ENCODE measurements at places on chromosomes 12 and 14.

- no peak for DNase-seq
Measured at GRCh38 chr14:36224176-36224575, 47.7 kb upstream of the PTCSC3 start.

DNA sequence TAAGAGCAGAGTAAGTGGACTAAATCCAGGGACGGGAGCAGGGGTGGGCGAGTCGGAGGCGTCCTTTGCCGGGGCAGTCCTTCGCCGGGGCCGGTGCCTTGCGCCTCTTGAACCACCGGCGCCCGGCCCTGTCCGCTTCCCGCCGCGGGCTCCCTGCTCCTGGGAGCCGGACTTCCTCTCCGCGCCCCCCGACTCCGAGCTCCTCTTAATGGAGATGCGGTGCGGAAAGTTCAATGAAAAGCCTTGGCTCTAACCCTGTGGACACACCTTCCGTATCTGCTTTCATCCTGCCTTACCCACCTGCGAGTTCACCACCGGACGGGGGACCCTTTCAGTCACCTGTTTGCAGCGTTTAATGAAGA lies 412 bp downstream of the FGFR1OP2 start:
- no peak for DNase-seq

DNA sequence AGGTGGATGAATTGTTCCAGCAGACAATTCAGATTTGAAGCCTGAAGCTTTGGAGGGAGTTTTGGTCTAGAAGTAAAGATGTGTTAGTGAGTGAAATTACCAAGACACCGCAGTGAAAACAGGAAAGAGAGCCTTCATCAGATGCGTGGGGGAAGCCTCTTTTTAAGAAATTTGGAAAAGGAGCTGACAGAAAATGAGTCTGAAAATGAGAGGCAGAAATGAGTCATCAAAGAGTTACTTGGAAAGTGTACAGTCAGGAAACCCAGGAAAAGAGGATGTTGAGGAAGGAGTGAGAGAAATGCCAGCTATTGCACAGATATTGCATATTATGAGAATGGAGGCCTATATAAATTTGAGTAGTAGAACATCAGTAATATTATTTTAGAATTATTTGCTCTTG lies 520.7 kb downstream of the NRXN3 start:
- peak; percentile 45 for DNase-seq

DNA sequence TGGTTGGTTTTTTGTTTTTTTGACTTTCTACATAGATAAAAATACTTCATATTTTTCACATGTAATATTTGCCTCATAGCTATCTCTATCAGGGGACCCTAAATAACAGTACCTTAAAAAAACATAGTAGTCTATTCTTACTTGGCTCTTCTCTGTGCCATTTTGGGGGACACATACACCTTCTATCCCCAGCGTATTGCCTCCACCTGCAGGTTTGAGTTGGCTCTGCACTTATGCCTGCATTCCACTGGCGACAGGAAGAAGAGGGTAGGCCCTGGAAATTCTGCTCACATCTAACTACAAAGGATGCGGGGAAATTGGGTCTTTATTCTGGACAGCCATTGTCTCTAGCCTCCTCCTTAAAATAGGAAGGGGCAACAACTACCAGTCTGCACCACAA lies 13.8 kb upstream of the IFI27L2 start:
- DNase-seq = no peak

- peak; percentile 24 for DNase-seq
Measured at GRCh38 chr12:72274931-72275330, 2.8 kb downstream of the TRHDE start.

DNA sequence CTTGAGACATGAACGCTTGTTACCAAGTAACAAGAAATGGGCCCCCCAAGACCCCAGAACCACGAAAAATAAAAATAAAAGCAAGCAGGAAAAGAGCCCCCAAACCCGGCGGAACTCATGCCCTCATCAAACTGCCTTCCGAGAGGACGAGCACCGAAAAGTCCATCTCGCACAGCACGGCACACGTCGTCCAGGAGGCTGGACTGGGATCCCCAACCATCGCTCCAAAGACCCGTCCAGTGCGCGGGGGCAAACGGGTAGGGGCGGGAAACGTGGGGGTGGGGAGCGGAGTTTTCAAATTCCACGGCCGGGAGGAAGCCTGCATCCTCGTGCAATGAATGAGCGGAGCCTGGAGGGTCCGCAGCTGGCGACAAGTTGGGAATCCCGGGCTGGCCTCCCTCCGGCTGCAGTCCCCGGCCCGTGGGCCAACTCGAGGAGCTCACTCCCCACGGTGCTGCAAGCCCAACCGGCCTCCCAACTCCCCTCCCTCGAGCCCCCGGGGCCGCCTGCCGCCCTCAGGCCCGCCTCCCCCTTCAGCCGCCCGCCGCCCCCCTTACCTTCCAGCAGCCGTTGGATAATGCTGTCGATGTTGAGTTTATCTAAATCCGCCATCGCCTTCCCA lies 484 bp downstream of the PPP1CC start:
- DNase-seq = no peak

DNA sequence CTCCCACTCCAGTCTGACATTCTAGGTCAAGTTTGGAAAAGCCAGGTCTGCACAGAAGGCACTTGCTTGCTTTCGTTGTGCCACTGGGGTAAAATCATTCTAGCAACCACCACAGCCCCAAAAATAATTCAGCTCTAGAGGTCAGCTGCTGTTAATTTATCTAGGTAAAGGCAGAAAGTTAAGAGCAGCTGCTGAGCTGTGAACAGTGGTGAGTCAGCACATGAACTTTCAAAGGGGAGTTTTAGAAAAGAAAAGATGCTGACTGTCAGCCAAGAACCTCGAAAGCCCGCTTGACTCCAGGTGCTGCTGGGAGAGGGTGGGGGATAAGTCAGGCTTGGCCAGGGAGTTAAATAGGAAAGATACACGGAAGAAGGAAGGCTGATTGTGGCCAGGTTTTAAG lies 12.7 kb downstream of the CCDC197 start:
- peak; percentile 64 for DNase-seq

- no peak for DNase-seq
Measured at GRCh38 chr14:76595266-76595665, 166.0 kb upstream of the VASH1 start.

DNA sequence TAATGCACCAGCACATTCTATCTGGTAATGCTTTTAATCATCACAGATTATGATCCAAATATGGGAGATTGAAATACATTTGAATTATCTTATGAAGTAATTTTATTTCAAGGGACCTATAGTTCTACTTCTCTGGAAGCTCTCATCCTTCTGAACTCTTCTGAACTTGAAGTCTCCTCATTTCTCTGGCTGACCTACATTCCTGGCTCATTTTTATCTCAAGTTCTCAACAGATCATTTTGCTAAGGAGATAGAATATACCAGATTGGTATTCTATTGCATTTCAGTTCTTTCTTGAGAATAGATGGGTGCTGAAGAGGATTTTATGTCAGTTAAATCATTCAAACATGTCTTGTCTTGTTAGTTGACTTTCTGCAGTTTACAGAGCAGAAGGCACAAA lies 7.9 kb downstream of the HMGA2 start:
- peak; percentile 52 for DNase-seq

GRCh38 chr14:85295318-85295717 lies 234.6 kb upstream of the FLRT2 start:
- no peak for DNase-seq

DNA sequence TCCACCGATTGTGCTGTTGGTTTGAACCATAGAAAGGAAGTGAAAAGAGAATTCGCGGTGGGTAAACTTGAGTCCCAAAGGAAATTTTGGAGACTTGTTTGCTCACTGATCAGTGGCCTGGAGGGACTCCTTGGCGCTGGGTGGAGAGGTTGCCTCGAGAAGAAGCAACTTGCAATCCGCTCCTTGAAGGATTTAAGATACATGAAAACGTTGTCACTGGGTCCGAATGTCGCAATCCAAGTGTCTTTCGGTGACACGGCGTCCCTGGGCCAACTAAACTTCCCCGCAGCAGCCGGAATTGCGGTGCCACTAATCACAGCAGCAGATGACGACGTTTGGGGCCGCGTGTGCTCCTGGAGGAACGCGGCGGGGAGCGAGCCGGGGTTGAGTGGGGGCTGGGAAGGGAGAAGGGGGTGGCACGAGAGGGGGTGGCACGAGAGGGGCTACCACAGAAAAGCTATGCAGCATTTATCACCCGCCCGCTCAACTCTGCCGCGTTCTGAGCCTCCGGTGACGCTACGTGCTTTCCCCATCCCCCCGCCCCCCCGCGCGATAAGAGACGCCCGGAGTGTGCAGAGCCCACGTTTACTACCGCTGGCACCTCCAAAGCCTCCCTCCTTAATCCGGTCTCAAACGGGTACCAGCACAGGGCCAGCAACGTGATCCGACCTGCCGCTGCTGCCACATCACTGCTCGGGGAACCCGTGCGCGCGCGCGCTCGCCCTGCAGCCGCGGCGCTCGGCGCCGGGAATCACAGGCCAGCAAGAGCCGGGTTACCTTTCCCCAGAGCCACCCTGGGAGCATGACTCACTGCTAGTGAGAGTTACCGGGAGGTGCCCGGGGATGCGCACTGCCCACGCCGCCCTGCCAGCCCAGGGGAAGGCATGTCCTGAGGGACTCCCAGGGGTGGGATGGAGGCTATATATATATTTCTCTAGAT lies 833 bp upstream of the BHLHE41 start:
- DNase-seq = peak; percentile 63

GRCh38 chr12:89160716-89161123 lies 191.6 kb downstream of the DUSP6 start:
- peak; percentile 85 for DNase-seq

- no peak for DNase-seq
Measured at GRCh38 chr12:7634561-7634960, 31.1 kb downstream of the APOBEC1 start.

- peak; percentile 34 for DNase-seq
Measured at GRCh38 chr12:69484428-69484827, 14.2 kb downstream of the FRS2 start.

GRCh38 chr12:44771485-44772021 lies 104.6 kb downstream of the NELL2 start:
- DNase-seq = no peak

- peak; percentile 94 for DNase-seq
Measured at GRCh38 chr14:61661471-61662400, 33.6 kb upstream of the HIF1A start.

- no peak for DNase-seq
Measured at GRCh38 chr12:106048016-106048415, 90.7 kb downstream of the NUAK1 start.

- peak; percentile 89 for DNase-seq
Measured at GRCh38 chr12:3097186-3097804, 20.1 kb downstream of the TSPAN9 start.

GRCh38 chr12:25438638-25439037 lies 114.4 kb downstream of the LMNTD1 start:
- DNase-seq = peak; percentile 43

- no peak for DNase-seq
Measured at GRCh38 chr14:73478684-73479083, 12.0 kb upstream of the RIOX1 start.

- no peak for DNase-seq
Measured at GRCh38 chr14:90629471-90629870, 186.8 kb downstream of the TTC7B start.

DNA sequence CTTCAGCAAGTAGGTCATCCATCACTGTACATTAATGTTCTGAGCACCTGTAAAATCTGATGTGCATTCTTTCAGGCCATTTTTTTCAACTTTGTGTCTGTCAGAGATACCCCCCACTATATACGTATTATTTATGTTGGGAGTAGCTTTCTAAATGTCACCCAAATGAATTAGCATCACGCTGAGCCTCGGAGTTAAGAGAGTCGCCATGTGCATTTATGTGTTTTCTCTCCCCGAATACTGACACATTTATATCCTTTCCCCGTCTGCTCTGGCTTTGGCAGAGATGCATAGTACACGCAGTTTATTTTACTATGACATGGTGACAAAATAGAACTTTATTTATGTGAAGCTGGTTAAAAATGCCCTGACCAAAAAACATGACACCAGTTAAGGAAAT lies 216.4 kb downstream of the SLC25A21 start:
- DNase-seq = no peak

DNA sequence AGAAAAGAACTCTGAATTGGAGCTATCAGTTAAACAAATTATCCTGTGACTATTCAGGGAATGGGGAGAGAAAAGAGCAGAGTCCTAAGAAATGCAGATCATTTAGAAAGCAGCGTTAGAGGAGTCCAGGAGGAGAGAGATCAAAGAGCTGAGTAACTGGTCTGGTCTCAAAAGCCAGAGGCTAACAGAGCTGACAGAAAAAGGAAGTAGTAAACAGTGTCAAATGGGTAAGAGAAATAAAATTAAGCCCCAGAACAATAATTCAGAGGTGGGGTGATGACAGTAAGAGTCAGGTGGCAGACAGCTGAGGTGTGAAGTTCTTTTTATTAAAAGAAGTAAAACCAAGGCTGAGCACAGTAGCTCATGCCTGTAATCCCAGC lies 19.3 kb downstream of the GXYLT1 start:
- no peak for DNase-seq

- no peak for DNase-seq
Measured at GRCh38 chr14:22748631-22749068, 17.8 kb upstream of the OXA1L start.

- DNase-seq = no peak
Measured at GRCh38 chr12:53755451-53755891, 3.7 kb upstream of the CISTR start.

- DNase-seq = no peak
Measured at GRCh38 chr14:61718039-61718438, 22.7 kb downstream of the HIF1A start.

DNA sequence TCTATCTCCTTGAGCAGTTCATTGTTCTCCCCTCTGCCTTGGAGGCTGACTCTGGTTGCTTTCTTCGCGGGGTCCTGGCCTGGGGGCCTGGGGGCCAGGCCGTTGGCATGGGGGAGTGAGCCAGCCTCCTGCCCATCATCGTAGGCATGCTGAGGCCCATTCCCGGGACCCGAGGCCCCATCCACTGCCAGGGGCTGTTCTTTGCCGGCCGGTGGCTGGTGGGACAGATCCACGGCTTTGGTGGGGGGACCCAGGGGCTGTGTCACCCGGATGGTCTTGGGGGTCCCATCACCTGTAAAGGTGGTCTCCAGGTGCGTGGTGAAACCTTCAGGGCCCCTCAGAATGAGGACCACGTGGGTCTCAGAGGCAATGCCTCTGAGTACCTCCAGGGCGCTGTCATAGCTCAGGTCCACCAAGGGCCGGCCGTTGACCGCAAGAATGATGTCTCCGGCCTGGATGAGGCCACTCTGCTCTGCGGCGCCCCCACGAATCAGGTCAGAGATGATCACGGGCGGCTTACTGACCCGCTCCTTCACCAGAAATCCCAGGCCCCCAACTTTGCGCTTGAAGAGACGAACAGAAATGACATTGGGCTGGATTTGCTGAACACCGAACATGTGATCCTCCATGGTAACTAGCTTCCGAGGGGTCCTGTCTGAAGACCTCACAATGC lies 30.8 kb downstream of the NOS1 start:
- no peak for DNase-seq

DNA sequence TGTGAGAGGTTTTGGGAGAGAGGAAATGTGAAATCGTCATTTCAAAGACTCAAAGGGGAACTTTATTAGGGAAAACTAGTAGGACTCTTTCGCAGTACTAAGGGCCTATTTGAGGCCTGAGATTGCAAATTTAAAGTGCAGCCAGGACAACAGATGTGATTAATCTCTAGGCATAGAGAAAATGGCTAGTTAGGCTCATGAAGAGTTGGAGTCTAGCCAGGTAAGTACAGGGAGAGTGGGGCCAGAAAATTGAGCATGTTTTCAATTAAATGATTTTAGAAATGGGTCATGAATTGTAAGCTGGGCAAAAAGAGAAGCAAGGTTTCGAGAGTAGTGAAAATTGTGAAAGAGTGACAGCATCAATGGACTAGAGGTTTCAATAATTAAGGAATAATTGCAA lies 91.9 kb upstream of the LMNTD1 start:
- DNase-seq = peak; percentile 64

Data from fibroblast of the aortic adventitia (primary cell).